ENCODE measurements at places on chromosomes 3 and 15.

- DNase-seq = no peak
Observed at GRCh38 chr3:130748981-130749380, 2.4 kb upstream of the PIK3R4 start.

GRCh38 chr3:147713234-147714133, 304.3 kb downstream of the ZIC1 start:
- DNase-seq = no peak

- no peak for DNase-seq
Observed at GRCh38 chr15:66682865-66683264, 19.2 kb upstream of the SMAD6 start.

DNA sequence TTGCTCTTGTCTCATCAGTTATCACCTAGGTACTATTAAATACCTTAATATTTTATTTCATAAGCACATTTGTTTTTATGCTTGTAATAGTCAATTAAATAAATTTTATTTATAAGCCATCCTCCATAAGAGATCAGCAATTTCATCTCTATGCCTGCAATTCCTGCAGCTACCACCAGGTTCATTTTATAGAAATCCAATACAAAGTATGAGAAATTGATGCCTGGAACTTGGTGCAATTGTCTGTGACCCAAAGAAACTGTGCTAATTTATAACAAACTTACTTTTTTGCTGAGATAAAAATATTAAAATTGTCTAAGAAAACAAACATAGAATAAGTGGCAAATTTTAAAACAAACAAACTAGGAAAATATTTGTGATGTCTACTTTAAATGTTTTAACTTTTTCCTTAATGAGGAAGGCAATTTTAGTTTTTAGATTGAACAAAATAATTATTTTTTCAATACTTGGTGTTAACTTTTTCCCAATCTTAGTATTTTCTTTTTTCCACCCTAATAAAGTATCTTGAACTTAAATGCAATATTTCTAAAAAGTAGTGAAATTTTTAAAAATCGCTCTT, 1026.6 kb downstream of the ROBO1 start:
- no peak for DNase-seq

- DNase-seq = no peak
Observed at GRCh38 chr3:114569186-114569585, 275.4 kb downstream of the TIGIT start.

- no peak for DNase-seq
Observed at GRCh38 chr3:11558411-11558903, 85.3 kb downstream of the VGLL4 start.

DNA sequence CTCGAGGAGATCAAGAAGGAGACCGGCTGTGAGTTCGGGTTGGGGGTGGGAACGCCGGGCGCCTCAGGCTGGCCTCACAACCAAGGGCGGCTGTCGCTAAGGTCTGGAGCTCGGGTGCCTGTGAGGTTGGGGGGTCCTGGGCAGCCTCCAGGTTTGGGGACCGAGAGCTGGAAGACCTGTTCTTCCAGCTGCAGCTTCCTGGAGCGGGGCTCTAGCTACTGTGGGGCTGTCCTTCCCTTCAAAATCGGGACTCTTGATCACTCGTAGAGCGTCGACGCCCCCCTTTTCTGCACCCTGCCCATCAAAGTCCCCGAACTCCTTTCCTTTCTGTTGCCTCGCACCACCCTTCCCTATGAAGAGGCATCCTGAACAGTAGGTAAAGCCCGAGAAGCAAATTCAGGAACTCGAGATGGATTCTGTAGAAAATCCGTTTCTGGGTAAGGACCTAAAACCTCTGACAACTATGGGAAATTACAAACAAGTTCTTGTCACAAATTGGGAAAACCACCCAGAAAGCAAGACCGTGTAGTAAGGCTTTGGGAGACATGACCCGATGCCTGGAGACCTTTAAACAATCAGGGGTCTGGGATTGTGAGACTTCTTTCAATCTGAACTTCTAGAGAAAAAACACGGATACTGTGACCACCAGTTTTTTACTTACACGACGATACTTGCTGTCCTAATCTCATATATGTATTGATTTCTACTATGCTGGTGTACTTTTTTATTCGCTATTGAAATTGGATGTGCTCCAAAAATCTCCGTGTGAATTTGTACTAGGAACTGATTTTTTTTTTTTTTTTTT, 556 bp downstream of the CHP1 start:
- no peak for DNase-seq

- DNase-seq = no peak
Observed at GRCh38 chr15:52213206-52213605, 22.0 kb upstream of the GNB5 start.

GRCh38 chr3:48989796-48990635, at the start of gene P4HTM:
Gene P4HTM, plus strand, starts transcription at chr3:48990241. Its CDS starts 16 bp downstream, at chr3:48990257.
- peak; percentile 64 for DNase-seq

DNA sequence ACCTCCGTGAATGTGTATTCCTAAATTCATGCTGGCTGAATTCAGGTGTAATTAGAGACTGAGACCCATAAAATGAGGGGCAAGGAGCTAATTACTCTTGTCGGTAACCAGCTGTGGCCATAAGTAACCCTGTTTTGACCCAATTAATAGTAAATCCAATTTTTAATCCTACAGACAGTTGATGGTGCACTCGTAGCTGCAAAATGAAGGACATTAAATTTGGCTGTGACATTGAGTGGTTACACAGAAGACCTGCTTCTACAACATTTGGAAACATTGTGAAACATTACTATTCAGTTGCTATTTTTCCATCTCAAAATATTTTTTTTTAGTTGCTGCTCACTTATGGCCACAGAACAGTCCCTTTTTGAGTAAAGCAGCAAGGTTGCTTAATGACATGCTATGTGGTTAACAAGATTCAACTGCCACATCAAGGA, 33.0 kb downstream of the MBNL1 start:
- no peak for DNase-seq

- DNase-seq = no peak
Observed at GRCh38 chr3:165462636-165463334, 266.6 kb upstream of the SLITRK3 start.

GRCh38 chr3:176798680-176799079, 398.6 kb downstream of the TBL1XR1 start:
- no peak for DNase-seq

DNA sequence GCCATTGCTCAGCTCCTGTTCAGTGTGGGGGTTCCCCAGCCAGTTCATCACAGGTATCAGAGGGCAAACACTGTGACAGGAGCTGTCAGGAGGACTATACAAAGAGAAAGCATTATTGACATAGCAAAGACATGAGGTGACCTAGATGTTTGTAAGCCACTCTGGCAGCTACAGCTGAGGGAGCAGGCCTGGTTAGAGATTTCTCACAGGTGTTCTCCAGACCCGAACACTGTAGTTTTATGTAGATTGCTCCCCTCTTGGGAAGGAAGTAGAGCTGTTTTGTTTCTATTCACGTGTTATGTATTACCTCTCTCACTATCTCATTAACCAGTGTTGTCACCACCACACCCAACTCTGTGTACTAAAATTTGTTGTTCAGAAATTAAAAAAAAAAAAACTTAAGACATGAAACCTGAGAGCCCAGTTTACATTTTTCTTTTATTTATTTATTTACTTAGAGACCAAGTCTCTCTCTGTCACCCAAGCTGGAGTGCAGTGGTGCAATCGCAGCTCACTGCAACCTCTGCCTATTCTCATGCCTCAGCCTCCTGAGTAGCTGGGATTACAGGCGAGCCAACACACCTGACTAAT, 123.7 kb downstream of the RBPMS2 start:
- DNase-seq = peak; percentile 16

- no peak for DNase-seq
Observed at GRCh38 chr3:9507586-9508578, 45.7 kb downstream of the LHFPL4 start.

GRCh38 chr3:48926425-48927392, 8.1 kb downstream of the ARIH2 start:
- no peak for DNase-seq

DNA sequence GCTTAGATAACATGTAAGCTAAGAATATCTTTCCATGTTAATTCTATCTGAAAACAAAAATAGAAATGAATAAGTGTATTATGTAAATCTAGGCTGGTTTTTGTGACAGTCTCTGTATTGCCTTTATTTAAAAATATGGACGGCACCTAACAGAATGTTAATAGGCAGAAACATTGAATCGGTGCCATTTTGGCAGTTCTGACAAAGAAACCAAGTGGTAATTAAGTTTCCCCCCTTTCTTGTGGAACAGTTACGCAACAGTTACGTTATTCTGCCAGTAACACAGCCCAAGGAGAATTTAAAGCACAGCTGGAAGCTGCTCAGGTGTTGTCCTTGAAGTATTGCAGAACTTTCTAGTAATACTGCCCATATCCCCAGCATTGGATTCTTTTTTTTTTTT, 21.5 kb downstream of the LARS2 start:
- no peak for DNase-seq

- DNase-seq = peak; percentile 38
Observed at GRCh38 chr3:139935866-139936817, 1.2 kb downstream of the CLSTN2 start.

DNA sequence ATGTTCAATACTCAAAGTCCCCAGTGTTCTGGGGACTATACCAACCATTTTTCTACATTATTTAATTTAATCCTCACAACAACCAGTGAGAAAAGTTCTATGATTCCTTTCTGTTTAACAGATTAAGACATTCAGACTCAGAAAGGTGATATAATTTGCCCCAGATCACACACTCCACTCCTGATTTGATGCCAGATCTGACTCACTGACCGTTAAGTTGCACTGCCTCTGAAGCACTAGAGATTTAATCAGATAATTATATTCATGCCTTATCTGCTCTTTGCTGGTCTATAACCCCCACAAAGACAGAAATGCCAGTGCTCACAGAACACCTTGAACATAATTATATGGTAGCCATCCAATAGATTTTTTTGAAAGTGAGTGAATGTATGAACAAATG, 501.0 kb downstream of the IGSF11 start:
- DNase-seq = no peak

- DNase-seq = no peak
Observed at GRCh38 chr3:10883478-10884234, 67.6 kb downstream of the SLC6A11 start.

GRCh38 chr15:66772604-66773128, 70.6 kb downstream of the SMAD6 start:
- no peak for DNase-seq

- no peak for DNase-seq
Observed at GRCh38 chr3:12232785-12233300, 56.0 kb upstream of the PPARG start.

GRCh38 chr3:169954142-169954756, 12.4 kb upstream of the SEC62 start:
- DNase-seq = no peak

DNA sequence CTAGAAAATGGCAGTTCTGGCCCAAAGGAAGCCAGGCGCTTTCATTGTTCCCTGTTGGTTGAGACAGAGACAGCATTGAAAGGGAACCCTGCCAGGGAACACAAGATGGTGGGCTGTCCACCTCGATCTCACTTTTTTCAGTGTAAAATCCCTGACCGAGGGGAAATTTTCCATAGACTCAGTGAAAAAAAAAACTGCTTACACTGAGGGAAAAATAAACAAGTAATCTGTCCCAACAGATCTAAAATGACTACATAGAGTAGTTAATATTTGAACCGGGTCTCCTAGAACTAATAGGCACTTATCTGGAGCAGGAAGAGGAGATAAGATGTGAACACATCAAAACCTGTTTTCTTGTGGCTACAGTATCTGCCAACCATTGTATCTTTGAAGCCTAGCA, 763.4 kb upstream of the GOLIM4 start:
- DNase-seq = no peak

- DNase-seq = no peak
Observed at GRCh38 chr3:168975576-168975975, 687.9 kb downstream of the MECOM start.

- DNase-seq = no peak
Observed at GRCh38 chr15:78035321-78035751, 42.2 kb downstream of the TBC1D2B start.

DNA sequence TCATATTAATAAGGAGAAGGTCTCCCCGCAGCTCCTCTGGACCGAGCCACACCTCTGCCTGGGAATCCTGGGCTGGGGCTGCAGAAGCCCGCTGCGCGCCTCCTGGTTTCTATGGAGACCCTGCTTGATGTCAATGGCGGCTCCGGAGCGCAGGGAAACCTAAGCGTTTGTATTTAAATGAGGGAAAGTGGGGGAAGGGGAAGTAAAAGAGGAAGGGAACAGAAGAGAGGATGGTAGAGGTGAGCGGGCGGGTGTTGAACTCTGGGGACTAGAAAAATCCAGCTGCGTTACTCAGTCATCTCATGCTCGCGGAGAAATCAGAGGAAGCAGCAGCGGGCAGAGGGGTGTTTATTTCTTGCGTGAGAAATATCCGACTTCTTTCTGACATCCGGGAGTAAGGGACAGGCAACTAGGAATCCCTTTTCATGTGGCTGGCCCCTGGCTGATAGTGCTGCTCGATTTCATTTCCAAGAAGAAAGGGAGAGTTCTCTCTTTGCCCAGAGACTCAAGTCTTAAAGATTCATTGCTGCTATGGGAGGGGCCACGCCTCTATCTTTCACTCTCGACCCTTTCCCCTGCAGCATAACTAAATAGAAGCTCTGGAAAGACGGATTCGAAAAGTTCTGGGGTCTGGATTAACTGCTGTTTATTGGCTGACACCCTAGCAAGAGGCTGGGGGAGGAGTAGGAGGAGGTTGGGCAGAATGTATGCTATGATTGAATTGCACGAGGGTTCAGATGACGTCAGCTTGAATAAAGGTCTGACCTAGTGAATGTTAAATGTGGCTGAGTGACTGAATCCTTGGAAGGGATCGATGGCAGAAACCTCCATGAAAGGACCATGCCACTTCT, 110.5 kb upstream of the GAP43 start:
- DNase-seq = peak; percentile 76

- no peak for DNase-seq
Observed at GRCh38 chr3:80096909-80097308, 329.1 kb upstream of the ROBO1 start.

- no peak for DNase-seq
Observed at GRCh38 chr15:98581715-98582114, 66.6 kb upstream of the IGF1R start.

DNA sequence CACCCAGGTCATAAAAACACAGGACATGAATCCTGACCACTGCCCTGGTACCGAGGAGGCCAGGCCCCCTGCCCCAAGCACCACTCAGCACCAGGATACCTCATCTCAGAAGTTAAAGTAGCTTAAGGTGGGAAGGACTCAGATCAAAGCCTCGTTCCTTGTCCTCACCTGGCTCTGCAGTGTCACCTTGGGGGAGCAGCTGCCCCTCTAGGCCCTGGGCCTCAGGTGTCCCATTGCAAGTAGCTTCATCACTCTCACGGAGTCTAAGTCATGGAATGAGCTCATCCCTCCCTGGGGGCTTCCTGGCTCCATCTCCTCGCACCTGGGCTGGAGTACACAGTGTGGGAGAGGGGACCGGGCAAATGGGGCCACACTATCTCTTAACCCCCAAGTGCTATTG, 148.0 kb downstream of the TPRA1 start:
- no peak for DNase-seq

GRCh38 chr3:161082063-161082462, 23.1 kb downstream of the B3GALNT1 start:
- DNase-seq = no peak

DNA sequence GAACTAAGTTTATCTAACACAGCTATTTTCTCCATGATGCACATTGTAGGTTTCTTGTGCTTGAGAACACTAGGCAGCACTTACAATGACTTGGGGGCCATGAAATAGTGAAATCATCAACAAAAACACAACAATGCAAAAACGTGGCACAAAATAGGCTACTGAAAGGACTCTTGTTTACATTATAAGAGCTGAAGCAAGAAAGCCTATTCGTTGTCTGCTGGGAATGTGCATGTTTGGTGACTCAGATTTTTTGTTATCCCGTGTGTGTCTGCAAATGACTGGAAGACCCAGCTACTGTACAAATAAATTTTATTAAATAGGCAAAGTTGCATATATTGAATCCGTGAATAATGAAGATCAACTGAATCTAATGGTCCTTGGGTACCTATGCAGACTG, 85.0 kb downstream of the TCF12 start:
- no peak for DNase-seq

- no peak for DNase-seq
Observed at GRCh38 chr15:71627188-71627587, 183.2 kb upstream of the NR2E3 start.

All from NCI-H1092 treated with DMSO at 0.1 percent for 48 hours (cell line).